Esophagus mucosa (tissue), 1 donor: ENCODE measurements at places on chromosomes 7 and 10. TPM values are rescaled to one million over a fixed set of nuclear protein-coding genes. Genes with fewer than 3 reads are reported as not detected.

DNA sequence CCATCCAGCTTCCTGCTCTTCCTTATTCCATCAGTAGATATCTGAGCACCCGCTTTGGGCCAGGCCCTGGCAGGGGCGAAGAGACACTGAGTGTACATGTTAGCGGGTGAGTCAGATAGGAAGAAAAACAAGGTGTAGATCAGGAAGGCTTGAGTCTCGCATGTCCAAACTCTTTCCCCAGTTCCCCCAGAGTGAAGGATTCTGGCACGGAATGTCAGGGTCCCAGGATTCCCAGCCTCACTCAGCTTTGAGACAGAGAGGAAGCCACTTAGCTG, 24.1 kb upstream of the CHST15 start:
- ATAC-seq, result peak; percentile 57

DNA sequence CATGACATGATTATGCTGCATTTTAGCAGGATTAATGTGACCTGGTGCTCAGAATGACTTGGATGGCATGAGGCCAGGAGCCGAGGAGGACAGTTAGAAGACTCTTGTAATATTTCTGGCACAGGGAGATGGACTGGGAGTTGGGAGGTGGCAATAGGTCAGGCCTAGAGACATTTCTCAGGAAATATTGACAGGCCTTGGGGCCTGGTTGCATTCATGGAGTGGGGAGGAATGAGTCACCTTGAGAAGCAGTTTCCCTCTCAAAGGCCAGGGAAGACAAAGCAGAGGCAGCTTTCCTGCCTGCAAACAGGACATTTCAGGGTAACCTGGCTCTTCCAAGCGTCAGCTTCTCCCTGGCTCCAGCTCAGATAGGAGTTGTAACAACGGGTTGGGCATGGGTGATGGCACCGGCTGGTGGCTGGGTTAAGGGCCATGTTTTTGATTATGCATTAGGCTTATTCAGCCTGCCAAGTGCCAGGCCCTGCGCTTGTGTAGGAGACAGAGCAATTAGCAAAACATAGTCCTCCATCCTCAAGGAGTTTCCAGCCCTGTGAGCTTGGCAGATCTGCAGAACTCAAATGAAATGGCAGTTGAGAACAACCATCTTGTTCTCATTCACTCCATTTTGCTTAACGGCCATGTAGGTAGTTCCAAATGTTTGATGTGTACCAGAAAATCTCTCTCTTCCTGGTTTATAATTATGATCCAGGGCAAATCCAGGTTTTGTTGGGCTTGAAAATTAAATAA, 38.2 kb downstream of the HK1 start:
- no peak for ATAC-seq

GRCh38 chr7:35768346-35768745, 32.5 kb upstream of the SEPTIN7 start:
- ATAC-seq, result no peak

GRCh38 chr7:29865526-29865925, 59.2 kb downstream of the WIPF3 start:
- no peak for ATAC-seq

- ATAC-seq, result no peak
Measured at GRCh38 chr7:50834031-50834535, 51.4 kb upstream of the GRB10 start.

- no peak for ATAC-seq
Measured at GRCh38 chr7:137003566-137003965, 135.1 kb downstream of the CHRM2 start.

GRCh38 chr7:128846781-128847444, 15.7 kb upstream of the ATP6V1F start:
- ATAC-seq, result no peak

- ATAC-seq, result no peak
Measured at GRCh38 chr10:124592101-124592500, 130.5 kb downstream of the LHPP start.

DNA sequence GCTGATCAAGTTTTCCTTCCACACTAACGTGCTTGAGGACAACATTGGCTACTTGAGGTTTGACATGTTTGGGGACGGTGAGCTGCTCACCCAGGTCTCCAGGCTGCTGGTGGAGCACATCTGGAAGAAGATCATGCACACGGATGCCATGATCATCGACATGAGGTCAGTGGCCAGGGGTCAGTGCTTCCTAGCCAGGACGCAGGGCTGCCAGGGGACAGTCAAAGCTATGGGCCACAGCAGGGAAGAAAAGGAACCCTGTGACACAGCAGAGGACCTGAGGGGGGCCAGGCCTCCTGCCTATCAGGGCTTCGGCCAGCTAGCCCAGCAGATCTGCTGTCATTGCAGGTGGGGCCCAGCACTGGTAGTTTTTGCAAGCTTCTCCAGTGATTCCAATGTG, 5.2 kb downstream of the RBP3 start:
- no peak for ATAC-seq

DNA sequence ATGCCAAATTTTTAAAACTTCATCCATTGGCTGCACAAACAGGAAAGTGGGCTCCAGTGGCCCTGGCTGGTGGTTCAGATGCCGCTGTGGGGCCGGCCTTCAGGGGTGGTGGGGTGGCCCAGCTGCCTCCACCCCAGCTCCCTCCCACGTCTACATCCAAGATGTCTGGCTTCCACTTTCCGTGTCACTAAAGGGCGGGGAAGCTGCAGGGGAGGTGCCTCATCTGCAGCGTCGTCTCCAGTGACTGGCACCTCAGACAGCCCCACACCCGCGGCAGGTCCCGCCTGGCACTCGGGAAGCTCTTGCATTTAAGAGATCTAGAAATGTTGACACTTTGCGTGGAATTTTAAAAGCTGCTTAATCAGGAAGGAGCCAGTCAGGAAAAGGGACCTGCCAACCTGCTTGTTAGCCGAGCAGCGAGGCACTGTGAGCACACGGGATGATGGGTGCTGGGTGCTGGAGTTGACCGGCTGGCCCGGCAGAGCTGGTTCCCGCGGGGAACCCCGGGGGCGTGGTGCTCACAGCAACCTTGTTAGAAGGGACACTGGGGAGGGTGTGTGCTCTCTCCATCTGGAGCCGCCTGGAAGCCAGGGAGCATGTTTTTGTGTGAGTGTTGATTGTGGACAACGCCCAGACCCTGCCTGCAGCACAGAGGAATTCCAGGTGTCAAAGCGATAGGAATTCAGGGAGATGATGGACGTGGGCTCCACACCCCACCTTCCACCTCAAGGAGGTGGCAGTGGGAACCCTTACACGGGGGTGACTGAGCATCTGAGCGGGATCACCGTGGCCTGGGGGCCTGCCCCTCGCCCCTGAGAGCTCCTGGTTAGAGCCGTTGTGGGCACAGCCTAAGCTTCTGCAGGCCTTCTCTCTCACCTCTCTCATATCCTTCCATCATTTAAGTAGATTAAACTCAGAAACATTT, 320.5 kb downstream of the PTPRN2 start:
- ATAC-seq, result peak; percentile 86

DNA sequence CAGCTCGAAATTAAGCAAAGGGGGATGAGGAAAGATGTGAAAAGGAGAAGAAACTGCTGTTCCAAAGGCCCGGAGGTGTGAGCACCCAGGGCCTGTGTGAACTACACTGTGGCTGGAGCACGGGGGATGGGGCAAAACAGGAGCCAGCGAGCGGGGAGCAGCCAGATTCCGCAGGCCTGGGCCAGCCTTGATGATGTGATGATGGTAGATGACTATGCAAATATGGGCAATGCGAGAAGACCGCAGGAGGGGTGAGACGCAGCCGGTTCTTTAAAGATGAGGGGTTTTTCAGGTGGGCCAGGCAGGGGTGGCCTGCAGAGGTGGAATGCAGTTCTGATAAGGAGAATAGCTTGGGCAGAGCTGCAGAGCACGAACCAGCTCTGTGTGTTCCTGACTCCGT, 61.5 kb downstream of the LANCL2 start:
- ATAC-seq, result no peak

GRCh38 chr7:27936768-27937102, 196.8 kb downstream of the TAX1BP1 start:
- no peak for ATAC-seq

DNA sequence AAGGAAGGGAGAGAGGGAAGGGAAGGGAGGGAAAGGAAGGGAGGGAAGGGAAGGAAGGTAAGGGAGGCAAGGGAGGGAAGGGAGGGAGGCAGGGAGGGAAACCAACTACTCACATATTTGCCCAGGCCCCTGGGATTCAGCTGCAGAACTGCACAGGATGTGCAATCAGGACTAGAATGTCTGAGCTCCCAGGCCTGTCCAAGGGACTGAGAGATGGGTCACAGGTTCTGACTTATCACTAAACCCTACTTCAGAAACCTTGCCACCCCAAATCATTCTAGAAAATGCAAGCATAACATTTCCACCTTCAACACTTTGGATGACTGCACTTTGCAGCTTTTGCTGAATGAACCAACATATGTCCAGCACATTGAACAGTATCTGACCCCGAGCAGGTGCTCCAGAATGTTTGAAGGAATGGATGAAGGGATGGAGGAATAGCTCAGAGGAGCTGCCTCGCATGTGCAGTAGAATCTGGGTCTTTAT, 245.3 kb downstream of the KCNMA1 start:
- ATAC-seq, result no peak

Gene CNPY1
- not detected for total RNA-seq

Gene ACHE
- 0.44 TPM for total RNA-seq

Gene ATRNL1
- total RNA-seq, result 1.3 TPM

Gene CXCL12
- 14.0 TPM for total RNA-seq

Gene ENO4
- not detected for total RNA-seq
